Amygdala (tissue), 56 donors: ENCODE measurements at places on chromosomes 1 and 21.

GRCh38 chr1:231970684-231971083, 344.1 kb downstream of the DISC1 start:
- DNase-seq = no peak

DNA sequence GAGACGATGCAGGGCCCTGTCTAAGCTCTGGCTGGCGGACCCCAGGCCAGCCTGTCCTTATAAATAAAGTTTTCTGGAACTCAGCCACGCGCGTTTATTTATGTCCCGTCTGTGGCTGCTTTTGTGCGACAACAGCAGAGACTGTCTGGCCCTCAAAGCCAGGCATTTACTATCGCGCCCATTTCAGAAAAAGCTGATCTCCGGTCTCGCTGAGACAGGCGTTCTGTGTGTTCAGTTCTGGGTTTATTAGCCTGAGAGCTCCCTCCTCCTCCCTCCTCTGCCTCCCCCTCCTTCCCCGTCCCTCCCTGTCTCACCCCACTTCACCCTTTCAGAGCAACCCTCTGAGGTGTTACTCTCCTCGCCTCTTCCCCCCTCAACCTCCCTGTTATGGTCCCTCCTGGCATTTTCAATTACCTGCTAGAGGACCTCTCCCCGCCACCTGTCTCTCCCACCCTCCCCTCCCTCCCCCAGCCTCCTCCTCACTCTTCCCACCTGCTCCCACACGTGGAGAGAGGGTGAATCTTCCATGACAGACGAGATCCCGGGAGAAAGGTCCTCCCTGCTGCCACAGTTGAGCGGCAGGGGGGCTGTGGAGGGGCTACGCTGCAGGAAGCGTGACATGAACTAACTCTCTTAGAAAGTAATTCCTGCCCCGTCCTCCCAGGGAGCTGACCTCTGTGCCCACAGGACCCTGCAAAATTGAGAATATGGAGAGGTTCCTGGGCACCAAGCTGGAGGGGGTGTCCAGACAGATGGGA, 59.9 kb downstream of the SPSB1 start:
- DNase-seq = no peak

GRCh38 chr1:228900099-228900885, 165.0 kb downstream of the RHOU start:
- no peak for DNase-seq

GRCh38 chr1:29864431-29865022, 628.2 kb downstream of the PTPRU start:
- DNase-seq = no peak

DNA sequence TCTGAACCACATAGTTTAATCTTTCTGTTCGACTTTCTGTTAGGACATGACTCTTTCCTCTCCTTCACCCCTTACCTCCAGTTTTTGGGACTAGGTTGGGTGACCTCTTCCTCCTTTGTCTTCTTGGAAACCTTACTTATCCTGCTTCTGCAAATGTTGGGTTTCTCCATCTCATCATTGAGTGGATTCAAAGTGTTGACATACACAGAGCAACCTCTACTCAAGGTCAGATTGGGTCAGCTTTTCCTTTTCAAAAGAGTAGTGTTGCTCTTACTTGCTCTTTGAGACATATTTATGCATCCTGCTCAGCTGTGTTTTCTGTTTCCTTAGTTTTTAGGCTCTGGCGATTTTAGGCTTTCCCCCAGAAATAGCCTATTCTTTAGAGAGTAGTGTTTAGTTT, 3.7 kb downstream of the CAMTA1 start:
- DNase-seq = no peak

- no peak for DNase-seq
Observed at GRCh38 chr1:3778590-3779264, 6.2 kb downstream of the SMIM1 start.

GRCh38 chr1:67439277-67440029, 9.3 kb upstream of the SERBP1 start:
- DNase-seq = no peak

DNA sequence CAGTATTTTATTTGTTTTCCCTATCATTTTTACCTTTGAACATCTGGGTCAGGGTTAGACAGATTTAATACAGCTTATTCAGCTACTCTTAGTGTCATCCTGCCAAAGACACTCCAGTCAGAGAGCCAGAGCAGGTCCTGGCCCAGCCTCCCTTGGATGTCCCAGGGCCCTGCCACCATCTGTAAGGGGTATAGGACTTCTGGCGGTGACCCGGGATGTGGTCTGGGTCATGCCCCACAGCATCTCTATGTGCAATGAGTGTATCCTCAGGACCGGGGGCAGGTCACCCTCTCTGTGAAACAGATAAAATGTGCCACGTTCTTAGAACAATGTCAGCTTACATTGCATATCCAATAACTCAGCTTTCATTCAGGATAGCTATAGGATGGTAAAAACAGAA, 37.8 kb upstream of the PRSS38 start:
- no peak for DNase-seq

- DNase-seq = no peak
Observed at GRCh38 chr1:210822932-210823331, 311.0 kb downstream of the KCNH1 start.

GRCh38 chr1:156903328-156904091, 10.0 kb downstream of the PEAR1 start:
- DNase-seq = no peak

DNA sequence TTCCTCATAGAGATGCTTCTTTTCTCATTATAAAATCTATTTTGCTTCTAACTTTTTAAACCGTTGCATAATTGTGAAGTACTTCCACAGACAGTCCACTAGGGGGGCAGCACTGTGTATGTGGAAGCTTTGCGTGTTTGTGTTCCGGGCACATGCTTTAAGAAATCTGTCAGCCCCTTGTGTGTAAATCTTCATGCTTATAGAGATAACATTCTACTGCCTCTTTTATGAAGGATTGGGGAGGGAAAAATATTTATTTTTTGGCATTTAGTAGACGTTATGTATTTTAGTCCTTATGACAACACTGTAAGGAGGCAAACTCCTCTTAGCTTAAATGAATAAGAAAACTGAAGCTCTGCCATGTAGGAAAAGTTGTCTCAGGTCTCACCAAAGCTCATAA, 157.3 kb upstream of the PTGFR start:
- no peak for DNase-seq

- DNase-seq = no peak
Observed at GRCh38 chr1:67582625-67583461, 102.2 kb upstream of the GADD45A start.

DNA sequence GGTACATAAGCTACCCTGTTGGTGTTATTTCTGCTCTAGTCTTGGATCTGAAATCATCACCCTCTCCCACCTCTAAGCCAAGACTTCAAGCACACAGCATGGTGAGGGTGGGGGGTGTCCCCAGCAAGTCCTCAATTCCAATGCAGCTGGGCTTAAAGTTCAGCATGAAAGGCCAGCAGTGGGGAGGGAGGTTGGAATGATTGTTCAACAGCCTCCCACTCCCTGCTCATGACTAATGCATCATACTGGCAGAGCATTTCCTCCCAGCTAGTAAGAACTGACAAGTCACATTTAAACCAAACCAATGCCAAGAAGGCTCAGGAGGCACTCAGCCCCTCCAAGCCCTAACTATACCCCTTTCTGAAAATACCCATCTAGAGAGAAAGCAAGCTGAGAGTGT, 50.1 kb downstream of the TIAM1 start:
- no peak for DNase-seq

- DNase-seq = no peak
Observed at GRCh38 chr1:15727866-15728534, 8.1 kb upstream of the SLC25A34 start.

- DNase-seq = no peak
Observed at GRCh38 chr21:16037421-16037955, 307.7 kb downstream of the USP25 start.
